ENCODE measurements at places on chromosomes 12 and 14.

DNA sequence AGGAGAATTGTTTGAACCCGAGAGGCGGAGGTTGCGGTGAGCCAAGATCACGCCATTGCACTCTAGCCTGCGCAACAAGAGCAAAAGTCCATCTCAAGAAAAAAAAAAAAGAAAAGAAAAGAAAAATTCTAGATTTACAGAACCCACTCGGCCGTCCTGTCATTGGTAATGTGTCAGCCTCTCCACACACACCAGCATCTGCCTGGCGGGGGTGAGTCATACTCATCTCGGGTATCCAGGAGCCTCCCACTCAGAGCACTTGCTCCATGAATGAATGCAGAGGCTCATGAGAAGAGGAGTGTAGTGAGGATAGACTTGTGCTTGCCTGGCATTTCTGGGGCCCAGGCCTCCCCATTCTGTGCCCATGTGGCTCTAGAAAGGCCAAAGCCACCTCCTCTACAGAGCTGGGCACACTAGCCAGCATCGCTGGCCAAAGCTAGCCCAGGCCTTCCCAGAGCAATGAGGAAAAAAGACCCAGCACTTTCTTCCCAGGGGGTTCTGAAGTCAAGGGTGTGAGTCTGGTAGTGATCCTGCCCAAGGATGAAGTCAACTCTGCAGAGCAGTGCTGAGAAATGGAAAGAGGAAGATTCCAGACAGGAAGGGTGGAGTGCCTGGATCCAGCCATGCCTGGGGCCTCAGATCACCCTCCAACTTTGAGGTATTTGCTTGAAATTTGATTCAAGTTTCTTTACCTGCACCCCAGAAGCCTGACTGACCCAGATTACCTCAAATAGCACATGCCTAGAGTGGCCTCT is 31.2 kb upstream of the KLC1 start:
- peak; percentile 55 for DNase-seq

- DNase-seq = no peak
Observed at GRCh38 chr14:101230851-101231550, 327.5 kb upstream of the RTL1 start.

GRCh38 chr14:41277450-41277849 is 329.2 kb upstream of the LRFN5 start:
- DNase-seq = no peak

GRCh38 chr14:91649930-91650329 is 82.0 kb downstream of the CATSPERB start:
- peak; percentile 20 for DNase-seq

- DNase-seq = no peak
Observed at GRCh38 chr12:97005646-97006045, 98.6 kb downstream of the NEDD1 start.

DNA sequence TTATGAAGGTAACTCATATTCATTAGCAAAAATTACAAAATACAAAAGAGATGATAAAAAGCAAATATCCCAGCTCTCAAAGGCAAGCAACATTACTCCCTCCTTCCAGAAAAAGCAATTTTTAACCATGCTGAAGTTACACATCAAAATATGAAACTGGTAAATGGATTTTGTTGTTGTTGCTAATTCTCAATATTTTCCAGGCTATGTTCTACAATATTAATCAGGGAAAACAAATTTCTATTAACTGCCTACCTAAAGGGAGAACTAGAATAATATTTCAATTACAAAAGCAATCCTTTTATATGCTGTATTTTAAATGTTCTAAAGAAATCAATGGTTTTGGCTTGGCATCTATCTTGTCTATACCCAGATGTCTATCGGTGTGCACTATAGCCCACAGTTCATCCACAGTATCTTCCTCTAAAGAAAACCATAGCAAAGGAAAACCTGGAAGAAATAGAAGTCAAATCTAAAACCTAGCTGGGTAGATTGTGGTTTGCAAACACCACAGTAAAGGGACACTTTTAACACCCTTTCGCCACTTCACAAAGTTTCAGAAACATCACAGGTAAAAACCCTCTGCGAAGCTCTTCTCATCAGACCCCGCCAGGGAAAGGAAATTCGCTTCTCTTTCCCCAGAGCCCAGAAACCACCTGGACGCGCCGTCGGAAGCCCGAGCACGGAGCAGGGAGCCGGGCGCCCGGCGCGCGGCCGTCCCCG is 32.0 kb downstream of the TC2N start:
- no peak for DNase-seq

DNA sequence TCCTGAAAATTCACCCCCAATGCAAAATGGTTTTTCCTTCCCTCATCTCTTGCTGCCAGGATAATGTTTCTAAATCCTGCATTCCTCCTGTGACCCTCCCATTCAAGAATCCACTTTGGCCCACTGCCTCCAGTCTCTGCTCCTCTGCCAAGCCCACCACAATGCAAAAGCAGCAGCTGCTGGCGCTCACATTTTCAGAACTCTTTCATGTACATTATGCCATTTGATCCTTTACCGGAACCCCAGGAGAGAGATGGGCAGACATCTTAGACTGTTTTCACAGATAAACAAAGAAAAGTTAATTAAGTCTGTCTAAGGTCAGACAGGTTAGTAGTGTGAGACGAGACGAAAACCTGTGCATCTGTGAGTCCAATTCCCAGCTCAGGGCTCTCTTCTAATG is 12.9 kb downstream of the LRIG3 start:
- no peak for DNase-seq

All from AG09319 (cell line).